ENCODE measurements at places on chromosomes 11 and 22. TPM values are rescaled to one million over a fixed set of nuclear protein-coding genes. Genes with fewer than 3 reads are reported as not detected.

TXN2 gene
- total RNA-seq, result 61.5 TPM

DNA sequence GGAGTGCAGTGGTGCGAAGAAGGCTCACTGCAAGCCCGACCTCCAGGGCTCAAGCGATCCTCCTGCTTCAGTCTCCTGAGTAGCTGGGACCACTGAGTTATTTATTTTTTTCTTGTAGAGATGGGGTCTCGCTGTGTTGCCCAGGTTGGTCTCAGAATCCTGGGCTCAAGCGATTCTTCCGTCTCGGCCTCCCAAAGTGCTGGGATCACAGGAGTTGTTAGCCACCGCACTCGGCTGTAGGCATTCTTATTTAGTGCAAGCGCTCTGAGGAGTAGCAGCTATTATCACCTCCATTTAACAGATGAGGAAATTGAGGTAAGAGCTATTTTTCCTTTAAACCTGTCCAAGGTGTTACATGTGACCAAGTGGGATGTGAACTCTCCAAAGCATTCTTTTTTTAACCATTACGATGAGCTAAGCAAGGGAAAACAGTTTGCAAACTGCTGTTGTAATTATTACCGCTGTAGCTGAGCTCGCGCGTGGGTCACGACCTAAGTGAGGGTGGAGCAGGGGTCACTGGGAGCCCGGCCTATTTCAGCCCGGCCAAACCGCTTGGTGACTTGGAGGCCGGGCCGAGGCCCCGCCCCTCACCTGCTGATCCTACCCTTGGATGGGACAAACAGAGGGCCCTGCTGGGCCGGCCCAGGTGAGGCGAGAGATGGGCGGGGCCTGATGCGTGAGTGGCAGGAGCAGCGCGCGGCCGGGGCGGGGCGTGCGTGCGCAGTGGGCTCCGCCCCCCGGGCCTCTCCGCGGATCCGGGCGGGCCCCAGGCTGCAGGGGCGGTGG lies 449 bp upstream of the KREMEN1 start:
- DNase-seq, result peak; percentile 92

- no peak for DNase-seq
Observed at GRCh38 chr22:27768027-27768653, 33.4 kb downstream of the MN1 start.

NTM gene
- not detected for total RNA-seq

TECTA gene
- 0.27 TPM for total RNA-seq

DNA sequence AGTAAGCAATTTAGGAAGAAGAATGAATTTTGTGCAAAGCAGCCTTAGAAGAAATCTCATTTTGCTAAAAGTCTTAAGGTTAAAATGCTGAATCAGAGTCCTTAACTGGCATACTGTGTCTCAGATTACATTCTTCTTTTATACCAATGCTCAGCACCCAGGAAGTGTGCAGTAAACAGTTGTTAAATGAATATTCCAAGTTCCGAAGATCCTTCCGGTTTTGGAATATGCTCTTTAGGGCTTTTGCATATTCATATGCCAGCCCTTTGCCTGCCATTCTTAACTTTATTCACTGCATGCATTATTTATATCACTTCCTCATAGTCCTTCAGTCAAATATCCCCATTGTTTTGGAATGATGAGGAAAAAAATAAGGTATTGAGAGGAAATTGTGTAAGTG lies 242.0 kb downstream of the DDX10 start:
- peak; percentile 26 for DNase-seq

DNA sequence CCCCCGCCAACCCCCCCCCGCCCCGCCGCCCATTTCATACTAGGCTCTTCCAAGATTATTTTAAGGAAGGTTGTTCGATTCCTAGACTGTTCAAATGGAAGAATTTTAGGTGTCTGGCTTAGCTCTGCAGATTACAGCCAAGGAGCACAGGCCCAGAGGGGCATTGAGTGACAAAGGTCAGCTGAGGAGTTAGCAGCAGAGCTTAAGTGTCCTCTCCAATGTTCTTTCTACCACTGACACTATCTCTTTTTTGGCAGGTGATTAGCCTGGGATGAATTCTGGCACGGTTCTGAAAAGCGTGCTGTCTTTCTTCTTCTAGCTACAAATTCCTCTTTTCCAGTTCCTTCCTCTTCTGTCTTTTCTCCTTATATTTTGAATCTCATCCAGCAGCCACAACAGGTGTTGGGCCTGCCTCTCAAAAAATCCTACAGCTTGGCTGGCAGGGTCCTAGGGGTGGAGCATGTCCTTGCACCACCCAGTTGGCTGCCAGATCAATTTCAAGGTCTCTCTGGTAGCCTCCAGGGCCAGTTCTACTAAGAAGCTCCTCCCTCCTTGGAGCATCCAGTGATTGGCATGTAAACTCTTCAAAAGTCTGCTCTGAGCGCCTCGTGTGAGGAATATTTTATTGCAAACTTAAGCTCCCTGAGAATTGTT lies 23.0 kb downstream of the KCNE3 start:
- no peak for DNase-seq

NECTIN1 gene
- 59.2 TPM for total RNA-seq

DNA sequence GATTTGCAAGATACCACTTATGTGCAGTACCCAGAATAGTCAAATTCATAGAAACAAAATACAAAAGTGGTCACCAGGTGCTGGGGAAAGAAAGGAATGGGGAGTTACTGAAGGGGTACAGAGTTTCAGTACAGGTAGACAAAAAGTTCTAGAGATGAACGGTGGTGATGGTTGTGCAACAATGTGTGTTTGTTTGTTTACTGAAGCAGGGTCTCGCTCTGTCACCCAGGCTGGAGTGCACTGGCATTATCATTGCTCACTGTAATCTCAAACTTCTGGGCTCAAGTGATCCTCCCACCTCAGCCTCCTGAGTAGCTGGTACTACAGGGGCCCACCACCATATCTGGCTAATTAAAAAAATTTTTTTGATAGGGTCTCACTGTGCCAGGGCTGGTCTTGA lies 12.1 kb downstream of the UBE2L6 start:
- DNase-seq, result no peak

DNA sequence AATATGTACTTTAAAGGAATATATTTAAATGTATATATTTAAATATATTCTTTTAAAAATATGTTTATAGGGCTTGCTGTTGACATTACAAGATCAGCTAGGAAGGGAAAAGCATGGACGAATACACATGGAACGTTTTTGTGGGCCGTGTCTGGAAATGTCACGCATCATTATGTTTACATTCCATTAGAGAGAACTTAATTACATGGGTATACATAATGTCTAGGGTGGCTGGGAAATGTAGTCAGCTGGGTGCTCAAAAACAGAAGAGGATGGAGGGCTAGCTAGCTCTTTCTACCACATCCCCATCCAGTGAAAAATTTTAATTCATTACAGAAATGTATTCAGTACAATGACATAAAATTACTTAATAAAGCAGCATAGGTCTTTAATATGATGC lies 371.2 kb downstream of the DYNC2H1 start:
- DNase-seq, result no peak
